Bronchus fibroblast of lung (primary cell): ENCODE measurements at places on chromosomes 13 and 19. TPM values are rescaled to one million over a fixed set of nuclear protein-coding genes. Genes with fewer than 3 reads are reported as not detected.

CTXN1 gene
- 3.4 and 4.4 TPM in 2 replicates for total RNA-seq

GGN gene
- 0.59 and 2.5 TPM in 2 replicates for total RNA-seq

MVB12A gene
- total RNA-seq: 101 and 106 TPM in 2 replicates

LENG9 gene
- 5.1 and 5.5 TPM in 2 replicates for total RNA-seq

AKAP11 gene
- 9.2 and 10.6 TPM in 2 replicates for total RNA-seq

IGFL2 gene
- not detected in 2 replicates for total RNA-seq

COMMD6 gene
- 83.6 and 100 TPM in 2 replicates for total RNA-seq

SIGLEC8 gene
- not detected in 2 replicates for total RNA-seq
